ENCODE measurements at places on chromosomes 3 and 15. TPM values are rescaled to one million over a fixed set of nuclear protein-coding genes. Genes with fewer than 3 reads are reported as not detected.

- peaks cover 34% of the 10 kb centered on the region for H3K27me3 ChIP-seq
- H3K4me3 ChIP-seq = no peak overlapping the region
- DNase-seq = no peak
- H3K27ac ChIP-seq = no peak overlapping the region
- H3K36me3 ChIP-seq = peaks cover 2% of the 10 kb centered on the region
These were observed 18.3 kb upstream of the NUDT16 start for GRCh38 chr3:131363275-131363674.

- peaks cover 4% of the 10 kb centered on the region for H3K27me3 ChIP-seq
- H3K4me1 ChIP-seq = no peaks in the 10 kb centered on the region
- no peak overlapping the region for H3K27ac ChIP-seq
- no peak overlapping the region for H3K4me3 ChIP-seq
These were observed 18.9 kb downstream of the EFCAB12 start for GRCh38 chr3:129409541-129409940.

GRCh38 chr3:187750513-187751123 is 5.3 kb upstream of the BCL6 start:
- H3K27me3 ChIP-seq = no peaks in the 10 kb centered on the region
- H3K36me3 ChIP-seq = peaks cover 5% of the 10 kb centered on the region
- no peak for DNase-seq
- H3K4me1 ChIP-seq = peaks cover 52% of the 10 kb centered on the region
- H3K27ac ChIP-seq = no peak overlapping the region

DNA sequence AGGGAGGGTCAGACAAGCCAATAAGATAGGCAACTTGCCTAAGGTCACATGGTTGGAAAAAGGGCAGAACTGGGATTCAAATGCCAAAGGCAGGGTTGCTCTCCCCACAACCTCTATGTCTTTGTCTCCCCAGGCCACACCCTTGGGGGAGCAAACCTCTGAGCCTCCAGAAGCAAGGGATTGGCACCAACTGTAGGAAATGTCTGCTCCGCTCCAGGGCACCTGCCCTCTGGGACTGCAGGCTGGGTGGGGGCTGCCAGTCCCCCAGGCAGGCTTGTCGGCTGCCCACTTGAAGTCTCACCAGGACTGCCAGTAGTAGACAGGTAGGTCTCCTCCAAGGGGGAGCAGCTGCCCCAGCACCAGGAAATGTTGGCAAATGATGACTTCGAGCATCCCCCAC is 2.0 kb downstream of the FAM3D start:
- H3K4me1 ChIP-seq = no peaks in the 10 kb centered on the region
- no peak overlapping the region for H3K27ac ChIP-seq
- DNase-seq = no peak
- no peaks in the 10 kb centered on the region for H3K36me3 ChIP-seq
- H3K4me3 ChIP-seq = no peak overlapping the region

- no peaks in the 10 kb centered on the region for H3K27me3 ChIP-seq
- no peak overlapping the region for H3K4me3 ChIP-seq
- DNase-seq = no peak
- no peaks in the 10 kb centered on the region for H3K36me3 ChIP-seq
These were observed 164.3 kb upstream of the SETMAR start for GRCh38 chr3:4138786-4139431.

DNA sequence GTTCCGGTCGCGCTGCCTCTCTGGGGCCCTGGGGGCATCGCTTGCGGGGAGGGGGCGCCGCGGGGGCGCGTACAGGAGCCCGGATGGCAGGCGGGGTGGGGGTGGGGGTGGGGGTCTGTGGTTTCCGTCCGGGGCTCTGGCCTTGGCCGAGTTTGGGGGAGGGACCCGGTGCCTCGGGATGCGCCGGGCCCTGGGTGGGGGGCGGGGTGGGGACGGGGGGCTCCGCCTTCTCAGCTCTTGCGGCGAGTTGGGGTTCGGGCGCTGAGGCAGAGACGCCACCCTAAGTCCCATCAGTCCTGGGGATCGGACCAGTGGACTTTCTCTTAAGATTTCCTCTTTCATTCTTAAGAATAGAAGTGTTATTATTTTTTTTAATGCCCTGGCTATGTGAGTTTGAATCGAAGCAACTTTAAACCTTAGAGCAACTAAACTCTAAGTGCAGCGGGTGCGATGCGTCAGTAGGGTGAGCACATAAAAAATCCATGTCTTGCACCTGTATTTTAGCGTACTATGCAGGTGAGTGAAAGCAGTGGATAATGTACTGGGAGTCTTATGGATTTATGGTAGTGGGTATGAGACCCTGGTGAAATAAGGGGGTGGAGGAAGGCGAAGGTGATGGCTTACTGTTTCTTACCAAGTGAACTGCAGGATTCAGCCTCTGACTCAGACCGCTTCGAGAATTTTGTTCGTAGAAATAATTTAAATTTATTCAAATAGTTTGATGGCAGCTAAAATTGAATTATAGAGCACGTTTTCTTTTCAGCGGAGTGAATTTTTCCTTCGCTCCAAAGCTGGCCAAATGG is 762 bp downstream of the CTNNB1 start:
- H3K27ac ChIP-seq = peak overlapping the region; percentile 87
- H3K4me3 ChIP-seq = peak overlapping the region; percentile 98
- H3K27me3 ChIP-seq = peaks cover 16% of the 10 kb centered on the region
- H3K4me1 ChIP-seq = peaks cover 43% of the 10 kb centered on the region
- peak; percentile 56 for DNase-seq
- peaks cover 11% of the 10 kb centered on the region for H3K36me3 ChIP-seq

DNA sequence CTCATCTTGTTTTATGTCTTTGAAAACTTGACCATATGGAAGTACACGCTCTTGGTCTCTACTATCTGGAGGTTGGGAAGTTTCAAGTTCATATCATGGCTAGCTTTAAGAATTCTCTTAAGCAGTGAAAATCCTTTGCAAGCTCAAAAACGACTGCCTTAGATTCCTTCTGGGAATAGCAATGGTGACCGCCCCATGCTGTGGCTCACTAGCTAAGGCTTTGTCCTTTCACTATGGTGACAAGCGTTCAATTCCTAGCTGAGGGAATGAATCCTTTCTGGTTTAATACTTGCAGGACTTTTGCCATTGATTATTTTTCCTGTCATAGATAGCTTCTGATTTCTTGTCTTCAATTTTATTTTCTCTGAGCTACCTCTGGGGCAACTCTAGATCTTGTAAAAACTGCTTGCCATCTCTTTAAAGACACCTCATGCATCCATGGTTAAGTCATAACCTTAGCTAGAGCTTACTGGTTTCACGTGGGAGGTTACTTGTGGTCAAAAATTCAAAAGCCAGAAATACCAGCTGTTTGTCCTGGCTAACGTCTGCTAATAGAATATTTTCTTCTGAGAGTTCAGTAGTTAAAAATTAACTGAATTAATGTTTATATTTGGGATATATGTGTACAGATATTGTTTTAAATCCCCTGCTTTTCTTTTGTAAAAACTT is 673.4 kb upstream of the CBLB start:
- no peaks in the 10 kb centered on the region for H3K4me1 ChIP-seq
- H3K27ac ChIP-seq = no peak overlapping the region
- H3K36me3 ChIP-seq = peaks cover 14% of the 10 kb centered on the region
- no peak overlapping the region for H3K4me3 ChIP-seq
- no peak for DNase-seq
- no peaks in the 10 kb centered on the region for H3K27me3 ChIP-seq

- no peak overlapping the region for H3K4me3 ChIP-seq
- no peak overlapping the region for H3K27ac ChIP-seq
- H3K27me3 ChIP-seq = no peaks in the 10 kb centered on the region
- no peak for DNase-seq
These were observed 85.1 kb downstream of the RYR3 start for GRCh38 chr15:33395846-33396245.

DNA sequence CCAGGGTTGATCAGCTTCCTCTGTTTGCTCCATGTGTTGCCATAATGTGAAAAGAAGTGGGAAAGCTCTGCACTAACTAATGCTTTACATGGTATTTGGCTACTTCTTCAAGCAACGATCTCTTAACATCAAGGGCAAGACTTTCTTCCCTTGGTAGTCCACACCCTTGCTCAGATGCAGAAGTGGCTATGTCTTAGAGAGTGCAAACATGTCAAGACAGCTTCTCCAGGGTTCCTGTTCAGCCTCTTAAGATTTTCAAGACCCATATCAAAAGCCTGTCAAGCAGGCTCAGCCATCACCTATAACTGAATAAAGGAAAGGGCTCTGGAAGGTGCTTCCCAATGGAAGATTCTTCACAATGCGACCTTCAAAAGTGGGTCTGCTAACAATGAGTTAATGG is 64.8 kb upstream of the CSTA start:
- no peak for DNase-seq
- no peak overlapping the region for H3K4me3 ChIP-seq
- H3K36me3 ChIP-seq = no peaks in the 10 kb centered on the region
- no peak overlapping the region for H3K27ac ChIP-seq
- H3K4me1 ChIP-seq = peaks cover 19% of the 10 kb centered on the region

DNA sequence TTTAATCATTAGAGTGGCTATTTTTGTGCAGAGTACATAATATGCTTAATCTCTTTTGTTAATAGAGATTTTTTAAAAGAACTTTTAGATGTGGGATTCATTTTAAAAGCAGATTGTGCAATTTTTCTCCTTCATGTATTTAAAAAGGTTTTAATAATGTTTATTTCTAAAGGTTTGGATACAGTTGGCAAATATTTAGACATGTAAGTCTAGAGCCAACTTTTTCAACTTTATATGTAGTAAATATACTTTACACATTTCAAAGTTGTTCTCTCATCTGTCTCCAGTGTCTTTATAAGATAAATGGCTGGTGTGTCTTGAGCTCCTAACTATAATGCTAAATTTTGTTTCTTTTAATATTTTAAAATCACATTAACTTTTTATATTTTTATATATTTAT is 22.7 kb upstream of the GOLGA8B start:
- H3K36me3 ChIP-seq = no peaks in the 10 kb centered on the region
- peaks cover 48% of the 10 kb centered on the region for H3K27me3 ChIP-seq
- H3K4me3 ChIP-seq = no peak overlapping the region
- peaks cover 12% of the 10 kb centered on the region for H3K4me1 ChIP-seq
- DNase-seq = no peak
- no peak overlapping the region for H3K27ac ChIP-seq

DNA sequence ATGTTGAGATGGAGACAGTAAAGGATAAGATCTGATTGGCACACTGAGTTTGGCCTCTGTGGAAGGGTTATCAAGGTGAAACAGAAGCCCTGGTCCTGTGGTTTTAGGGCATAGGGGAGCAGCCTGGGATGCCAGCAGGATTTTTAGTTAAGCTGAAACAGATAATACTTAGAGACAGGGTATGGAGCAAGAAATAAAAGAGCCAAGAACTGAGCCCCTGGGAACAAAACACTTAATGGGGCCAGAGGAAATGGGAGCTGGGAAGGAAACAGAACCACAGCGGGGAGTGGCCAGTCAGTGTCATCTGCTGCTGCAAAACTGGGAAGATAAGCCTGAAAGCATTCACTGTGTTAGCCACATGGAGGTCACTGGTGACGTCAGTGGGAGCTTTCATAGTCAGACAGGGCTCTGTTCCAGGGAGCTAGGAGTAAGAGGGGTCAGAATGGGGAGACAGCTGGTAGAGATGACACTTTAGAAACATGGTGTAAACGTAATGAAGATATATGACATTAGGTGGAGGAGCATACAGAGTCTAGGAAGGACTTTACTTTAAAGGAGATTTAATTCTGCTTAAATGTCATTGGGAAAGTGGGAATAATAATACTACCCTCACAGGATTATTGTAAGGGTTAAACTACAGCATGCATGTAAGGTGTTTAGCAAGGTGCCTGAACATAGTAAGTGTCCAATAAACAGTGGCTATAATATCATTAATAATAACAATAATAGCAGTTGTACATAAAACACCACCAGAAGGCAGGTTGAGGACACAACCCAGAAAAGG is 172.7 kb upstream of the CTNNB1 start:
- H3K36me3 ChIP-seq = no peaks in the 10 kb centered on the region
- no peak overlapping the region for H3K4me3 ChIP-seq
- DNase-seq = no peak

DNA sequence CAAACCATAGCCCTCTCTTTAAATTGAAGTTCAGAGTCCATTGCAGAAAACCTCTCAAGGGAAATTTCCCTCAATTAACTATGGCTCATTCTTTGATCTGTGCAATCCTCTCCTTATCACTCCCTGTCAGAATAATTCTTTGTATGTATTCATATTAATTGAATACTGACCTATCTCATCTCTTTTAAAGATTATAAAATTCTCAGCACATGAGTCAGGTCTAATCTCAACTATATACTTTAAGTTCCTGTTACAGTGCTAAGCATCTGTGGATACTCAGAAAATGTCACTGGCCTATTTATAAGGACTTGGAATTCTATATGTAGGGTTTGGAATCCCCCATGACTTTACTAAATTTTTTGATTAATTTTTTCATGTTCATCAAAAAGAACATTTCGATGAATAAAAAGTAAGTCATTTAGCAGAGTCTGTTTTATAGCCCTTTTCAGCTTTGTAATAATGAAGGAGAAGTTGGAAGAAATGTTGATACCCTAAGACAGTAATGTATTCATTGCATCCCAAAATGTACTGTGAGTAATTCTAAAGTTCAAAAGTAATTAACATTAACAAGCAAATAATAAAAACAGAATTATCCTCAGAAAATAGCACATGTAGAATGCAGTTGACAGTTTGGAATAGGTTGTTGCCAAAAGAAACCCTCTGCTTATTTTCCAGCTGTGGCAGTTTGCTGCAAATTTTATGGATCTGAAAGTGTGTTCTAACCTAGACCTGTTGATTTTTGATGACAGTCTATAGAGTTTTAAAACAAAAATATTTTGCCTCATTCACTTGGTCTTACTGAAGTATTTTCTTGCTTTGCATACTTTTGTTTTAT is 503.4 kb upstream of the CBLB start:
- H3K27me3 ChIP-seq = no peaks in the 10 kb centered on the region
- no peaks in the 10 kb centered on the region for H3K36me3 ChIP-seq
- H3K27ac ChIP-seq = no peak overlapping the region
- H3K4me1 ChIP-seq = no peaks in the 10 kb centered on the region

DNA sequence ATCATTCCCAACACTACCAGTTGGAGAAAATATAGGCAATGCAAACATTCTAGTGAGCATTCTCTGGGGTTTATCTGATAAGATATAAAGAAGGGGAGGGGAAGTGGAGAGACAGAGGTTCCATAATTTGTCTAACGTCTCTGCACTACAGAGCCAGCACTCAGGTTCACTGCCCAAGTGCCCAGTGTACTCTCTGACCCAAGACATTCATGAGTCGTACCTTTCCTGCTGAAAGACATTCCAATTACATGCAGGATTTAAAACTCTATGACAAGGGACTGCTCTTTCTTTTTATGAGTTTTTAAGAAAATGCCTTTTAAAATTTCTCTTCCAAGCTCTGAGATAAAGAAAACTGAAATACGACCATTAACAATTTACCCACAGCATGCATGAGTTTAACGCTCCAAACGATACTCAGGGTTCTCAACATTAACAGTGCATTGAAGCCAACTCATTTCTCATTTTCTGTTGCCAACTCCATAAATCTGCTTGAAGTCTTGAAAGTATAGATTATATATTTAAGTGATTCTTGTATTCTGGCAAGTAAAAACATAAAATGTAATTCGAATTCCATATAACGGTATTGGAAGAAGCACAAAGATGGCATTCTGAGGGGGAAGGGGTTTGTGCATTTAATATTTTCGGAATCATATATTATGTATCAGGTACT is 193.4 kb downstream of the SUCLG2 start:
- no peak for DNase-seq
- peaks cover 4% of the 10 kb centered on the region for H3K4me1 ChIP-seq
- H3K27ac ChIP-seq = no peak overlapping the region
- H3K27me3 ChIP-seq = no peaks in the 10 kb centered on the region

GRCh38 chr3:174308736-174309135 is 550.4 kb upstream of the NAALADL2 start:
- no peaks in the 10 kb centered on the region for H3K36me3 ChIP-seq
- H3K27ac ChIP-seq = no peak overlapping the region
- H3K4me3 ChIP-seq = no peak overlapping the region
- DNase-seq = no peak

GP5 gene
- 1.3 TPM for total RNA-seq

LDHAL6B gene
- not detected for total RNA-seq

TLR9 gene
- total RNA-seq = 0.55 TPM

PLA2G4B gene
- total RNA-seq = 6.0 TPM

GOLGA8T gene
- not detected for total RNA-seq

STARD9 gene
- total RNA-seq = 8.2 TPM

Data from activated CD4-positive, alpha-beta memory T cell treated with anti-CD3 and anti-CD28 coated beads, Interleukin-2, amount 10 ng/mL, durations not matched to agents 7 days and 5 days (primary cell).